GM04504 (cell line): ENCODE measurements at places on chromosomes 6 and 20.

DNA sequence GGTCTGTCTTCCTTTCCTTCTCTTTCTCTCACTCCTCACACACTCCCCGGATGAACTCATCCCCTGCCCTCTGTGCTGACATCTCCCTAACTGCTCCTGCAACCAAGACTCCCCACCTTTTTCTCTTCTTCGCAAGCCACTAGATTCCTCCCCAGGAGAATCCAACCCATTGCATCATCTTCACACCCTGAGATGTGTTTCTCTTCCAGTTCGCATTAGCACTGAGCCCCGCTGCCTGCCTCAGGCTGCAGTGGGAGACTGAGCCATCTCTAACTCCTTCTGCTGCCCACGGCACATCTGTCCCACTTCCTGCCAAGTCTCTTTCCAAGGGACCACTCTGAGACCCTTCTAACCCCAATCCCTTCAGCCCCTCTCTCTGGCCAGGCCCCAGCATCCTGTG, 67.2 kb upstream of the NNAT start:
- DNase-seq: no peak

- no peak for DNase-seq
Measured at GRCh38 chr6:45610832-45611231, 233.1 kb upstream of the SUPT3H start.

GRCh38 chr6:85670573-85670972, 27.9 kb upstream of the SYNCRIP start:
- no peak for DNase-seq

GRCh38 chr20:23995905-23996666, 7.5 kb upstream of the GGTLC1 start:
- peak; percentile 6 for DNase-seq

GRCh38 chr6:136921381-136921935, 643 bp upstream of the SLC35D3 start:
- no peak for DNase-seq

GRCh38 chr6:115947966-115948541, 112.6 kb downstream of the FRK start:
- DNase-seq: no peak

DNA sequence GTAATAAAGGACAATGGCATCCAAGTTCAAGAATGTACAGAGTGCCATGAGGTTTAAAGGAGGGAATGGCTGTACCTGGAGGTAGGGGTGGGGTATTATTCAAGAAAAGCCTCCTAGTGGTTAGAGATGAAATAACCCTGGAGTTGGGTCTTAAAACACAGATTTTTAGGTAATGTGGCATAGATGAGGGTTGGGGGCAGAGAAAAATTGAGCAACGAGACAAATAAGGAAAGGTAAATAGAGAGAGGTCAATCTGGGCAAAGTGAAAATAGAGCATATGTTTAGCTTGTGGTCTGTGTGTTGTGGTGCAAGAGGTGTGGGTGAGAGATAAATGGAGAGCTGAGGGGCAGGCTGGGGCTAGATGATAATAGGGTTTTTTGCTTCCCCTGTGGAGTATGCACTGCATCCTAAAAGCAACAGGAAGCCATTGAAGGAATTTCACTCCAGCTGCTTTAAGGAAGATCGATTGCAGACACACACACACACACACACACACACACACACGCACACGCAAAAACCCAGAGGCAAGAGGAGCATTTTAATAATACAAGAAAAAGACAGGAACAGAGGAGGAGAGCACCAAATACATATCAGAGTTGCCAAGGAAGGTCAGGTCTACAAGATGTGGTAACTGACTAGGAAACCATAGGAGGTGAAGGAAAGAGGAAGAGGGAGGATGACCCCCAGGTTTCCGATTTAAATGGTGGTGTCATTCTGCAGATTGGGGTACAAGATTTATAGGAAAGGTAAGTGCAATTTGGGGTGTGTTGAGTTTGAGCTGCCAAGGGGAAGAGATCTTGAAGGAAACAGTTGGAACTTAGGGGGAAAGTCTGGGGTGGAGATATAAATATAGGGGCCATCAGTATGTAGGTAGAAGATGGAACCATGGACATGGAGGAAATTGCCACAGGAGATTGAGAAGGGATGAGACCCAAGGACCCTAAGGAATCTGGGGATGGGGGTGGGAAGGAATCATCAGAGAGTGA, 31.3 kb upstream of the ADGRF1 start:
- no peak for DNase-seq

GRCh38 chr6:20922743-20923142, 388.5 kb downstream of the CDKAL1 start:
- DNase-seq: no peak

GRCh38 chr6:54192993-54193392, 81.8 kb downstream of the MLIP start:
- no peak for DNase-seq

GRCh38 chr6:26599134-26599533, 2.4 kb downstream of the ABT1 start:
- no peak for DNase-seq

DNA sequence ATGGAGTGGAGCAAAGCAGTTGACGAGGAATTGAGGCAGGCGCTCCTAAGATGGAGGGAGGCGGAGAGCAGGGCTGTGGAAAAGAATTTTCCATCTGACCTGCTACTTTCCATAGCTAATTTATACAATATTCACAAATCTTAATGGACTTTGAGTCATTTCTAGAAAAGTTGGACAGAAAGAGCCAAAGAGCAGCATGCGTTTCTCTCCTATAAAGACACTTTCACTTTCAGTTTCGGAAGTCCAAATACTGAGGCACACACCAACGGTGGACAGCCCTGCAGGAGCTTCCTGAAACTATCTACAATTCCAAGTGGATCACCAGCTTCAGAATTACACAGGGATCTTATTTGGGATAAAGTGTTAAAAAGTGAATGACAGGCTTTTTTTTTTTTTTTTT, 43.5 kb downstream of the PANK2 start:
- no peak for DNase-seq

GRCh38 chr6:7938562-7939183, 28.1 kb upstream of the TXNDC5 start:
- DNase-seq: no peak

DNA sequence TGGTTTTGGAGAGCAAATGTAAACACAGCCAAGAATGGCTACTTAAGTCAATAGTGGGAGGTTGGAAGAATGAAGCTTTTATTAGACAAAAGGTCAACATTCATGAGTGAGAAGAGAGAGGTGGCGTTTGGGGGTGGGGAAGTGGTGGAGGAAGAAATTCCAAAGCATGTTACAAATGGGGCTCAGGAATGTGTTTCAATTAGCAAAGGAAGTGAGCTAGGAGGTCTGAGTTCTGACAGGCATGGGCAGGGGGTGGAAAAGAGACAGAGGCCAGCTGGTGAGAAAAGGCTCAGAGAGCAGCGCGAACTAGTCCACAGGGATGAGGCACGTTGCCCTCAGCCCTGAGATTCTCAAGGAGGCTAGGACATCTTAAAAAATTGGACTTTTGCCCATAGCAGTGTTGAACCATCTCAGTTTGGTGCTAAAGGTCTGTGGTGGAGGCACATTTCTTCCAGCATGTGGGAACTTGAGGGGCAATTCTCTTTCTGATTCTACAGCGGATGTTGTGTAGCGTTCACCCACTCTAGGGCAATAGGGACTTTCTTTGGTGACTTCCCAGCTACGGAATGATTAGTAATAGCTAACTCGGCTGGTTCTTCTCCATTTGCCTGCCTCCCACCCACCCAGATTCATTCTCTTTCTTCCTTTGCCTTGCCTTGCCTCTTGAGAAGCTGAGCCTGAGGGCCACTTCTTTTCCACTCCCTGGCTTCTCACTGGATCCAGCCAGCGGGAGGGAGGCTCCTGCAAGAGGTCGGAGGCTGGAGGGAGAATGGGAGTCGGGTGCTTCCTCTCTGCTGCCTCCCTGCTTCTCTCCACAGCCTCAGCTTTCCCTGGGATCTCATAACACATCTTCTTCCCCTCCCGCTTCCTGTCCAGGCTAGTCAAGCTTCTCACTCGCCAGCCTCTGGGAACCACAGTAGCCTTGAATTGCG, 45.1 kb upstream of the NEDD9 start:
- DNase-seq: peak; percentile 24

GRCh38 chr20:42485556-42485955, 704.1 kb downstream of the PTPRT start:
- no peak for DNase-seq

- peak; percentile 32 for DNase-seq
Measured at GRCh38 chr6:152863618-152864326, 113.2 kb downstream of the VIP start.

DNA sequence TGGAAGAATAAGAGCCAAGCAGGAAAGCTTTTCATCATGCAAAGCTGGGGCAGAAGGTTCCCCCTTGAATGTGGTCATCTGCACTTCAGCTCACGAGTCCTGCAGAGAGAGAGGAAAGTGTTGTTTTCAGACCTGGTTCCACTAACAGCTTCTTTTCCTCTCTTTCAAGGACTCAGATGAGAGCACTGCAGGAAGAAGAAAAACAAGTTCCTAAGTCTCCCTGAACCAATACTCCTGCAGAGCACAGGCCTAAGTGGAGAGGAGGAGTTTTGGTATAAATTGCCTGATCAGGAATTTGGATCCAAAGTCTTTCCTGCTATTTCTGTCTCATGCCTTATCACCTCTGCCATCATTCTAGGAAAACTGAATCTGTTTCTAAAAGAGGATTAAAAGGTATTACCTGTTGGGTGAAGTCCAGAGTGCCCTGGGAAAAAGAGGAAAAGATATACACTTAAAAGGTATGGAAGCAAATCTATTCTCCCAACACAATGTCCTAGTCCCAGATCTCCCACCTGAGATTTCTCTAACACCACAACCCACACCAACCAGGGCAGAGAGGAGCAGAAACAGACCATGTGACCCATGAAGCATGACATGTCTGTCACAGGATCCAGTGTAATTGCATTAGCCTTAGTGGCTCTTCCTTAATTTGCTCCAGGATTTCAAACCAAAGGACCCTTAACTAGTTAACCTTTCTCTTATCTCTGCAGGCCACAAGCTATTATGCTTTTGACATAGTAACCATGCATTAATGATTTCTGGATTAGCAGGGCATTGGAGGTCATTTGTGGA, 12.2 kb downstream of the HLA-DRB5 start:
- no peak for DNase-seq

DNA sequence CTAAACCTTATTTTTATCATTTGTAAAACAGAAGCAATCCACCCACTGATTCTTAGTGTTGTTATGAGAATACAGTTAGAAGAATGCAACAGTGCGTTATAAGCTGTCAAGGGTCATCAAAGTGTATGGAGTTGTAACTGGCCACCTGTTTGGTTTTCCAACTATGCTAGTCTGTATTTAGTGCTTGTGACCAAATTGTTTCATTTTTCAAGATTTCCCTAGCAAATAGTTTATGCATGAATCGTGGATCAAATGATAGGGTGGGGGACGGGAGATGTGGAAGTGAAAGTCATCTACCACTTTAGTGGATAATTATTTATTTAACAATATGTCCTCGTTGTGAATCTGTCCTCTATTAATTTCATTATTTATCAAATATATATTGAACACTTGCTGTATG, 175.4 kb upstream of the HDDC2 start:
- no peak for DNase-seq

DNA sequence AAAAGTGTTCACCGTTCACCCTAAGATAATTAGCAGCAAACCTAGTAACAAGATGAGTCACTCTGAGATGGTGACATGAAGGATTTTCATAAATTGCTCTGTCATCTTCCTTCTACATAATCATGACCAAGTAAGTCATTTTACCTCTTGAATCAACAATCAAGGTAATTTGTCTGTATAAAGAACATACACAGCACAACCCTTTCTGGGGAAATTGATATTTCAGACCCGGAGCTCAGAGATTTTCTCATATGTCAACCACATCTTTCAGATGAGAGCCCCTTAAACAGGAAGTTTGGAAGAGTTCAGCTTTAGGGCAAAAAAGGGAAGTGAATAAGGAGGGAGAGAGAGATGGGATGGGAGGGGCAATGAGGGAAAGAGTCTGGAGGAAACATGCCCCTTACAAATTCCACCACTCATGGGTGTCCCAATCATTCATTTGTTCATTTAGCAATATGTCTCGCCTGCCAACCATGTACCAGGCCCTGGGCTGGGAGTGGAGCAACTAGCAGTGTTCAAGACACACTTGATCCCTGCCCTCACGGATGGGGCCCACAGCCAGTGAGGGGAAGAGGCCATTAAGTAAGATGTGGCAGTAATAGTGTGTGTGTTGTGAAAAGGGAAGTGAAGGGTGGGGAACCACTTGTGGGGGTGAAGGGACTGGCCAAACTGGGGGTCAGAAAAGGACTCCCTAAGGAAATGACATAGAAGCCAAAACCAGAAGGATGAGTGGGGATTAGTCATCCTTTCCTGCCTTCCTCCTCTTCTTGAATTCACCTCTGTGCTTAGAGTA, 190.9 kb downstream of the MAFB start:
- DNase-seq: no peak

DNA sequence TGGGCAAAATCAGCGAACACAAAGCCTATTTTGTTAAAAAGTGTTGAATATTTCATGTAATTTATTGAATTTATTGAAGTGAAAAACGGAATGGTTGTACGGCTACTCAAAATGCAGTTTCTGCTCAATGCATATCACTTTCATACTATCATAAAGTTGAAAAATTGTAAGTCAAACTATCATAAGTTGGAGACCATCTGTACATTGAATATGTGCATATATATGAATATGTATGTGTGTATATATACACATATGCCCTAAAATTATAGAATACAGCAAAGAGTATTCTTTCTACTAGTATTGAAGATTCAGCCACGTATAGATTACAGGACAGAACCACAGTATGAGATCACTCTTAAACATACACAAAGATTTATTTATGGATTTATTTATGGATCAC, 499.0 kb upstream of the SULF2 start:
- DNase-seq: no peak

DNA sequence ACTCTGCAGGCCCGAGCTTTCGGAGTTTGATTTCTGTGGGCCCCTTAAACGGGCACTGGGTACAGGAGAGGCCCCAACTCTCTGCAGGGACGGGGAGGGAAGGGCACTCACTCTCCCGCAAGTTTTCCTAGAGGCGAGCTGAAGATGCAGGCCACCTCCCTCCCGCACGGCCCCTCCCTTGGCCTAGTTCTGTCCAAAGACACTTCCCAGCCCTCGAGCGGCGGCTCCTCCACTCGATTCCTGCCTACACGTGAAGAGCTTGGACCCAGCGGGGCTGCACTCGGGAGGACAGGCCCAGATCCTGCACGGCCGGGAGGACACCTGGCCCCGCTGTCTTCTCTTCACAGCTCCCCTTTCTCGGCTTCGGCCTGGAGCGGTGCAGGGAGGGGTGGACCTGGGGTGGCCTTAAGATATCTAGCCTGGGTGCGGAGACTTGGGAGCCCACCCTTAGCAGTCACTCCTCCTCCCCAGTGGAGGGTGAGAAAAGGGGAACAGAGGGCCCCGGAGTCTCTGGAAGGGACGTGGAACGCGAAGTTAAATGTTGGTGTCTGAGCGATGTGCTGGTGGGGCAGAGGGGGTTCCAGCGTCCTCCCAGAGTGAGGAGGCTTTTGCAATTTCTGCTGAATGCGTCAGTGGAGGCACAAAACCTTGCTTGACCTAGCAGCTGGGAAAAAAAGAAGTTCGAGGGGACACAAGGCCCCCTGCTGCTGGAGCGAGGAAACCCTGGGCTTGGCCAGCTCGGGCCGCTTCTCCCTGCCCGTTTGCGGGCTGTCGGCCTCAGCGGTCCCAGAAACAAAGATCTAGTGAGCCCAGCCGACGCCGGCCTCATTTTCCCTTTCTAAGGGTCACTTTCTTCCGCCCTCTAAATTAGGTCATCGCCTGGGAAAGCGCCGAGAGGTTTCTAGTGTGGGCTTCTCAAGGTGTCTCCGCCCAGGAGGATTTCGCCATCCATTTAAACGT, 4.9 kb downstream of the OLIG3 start:
- DNase-seq: no peak
